Left colon (tissue), 2 donors: ENCODE measurements at places on chromosomes 3 and 15.

DNA sequence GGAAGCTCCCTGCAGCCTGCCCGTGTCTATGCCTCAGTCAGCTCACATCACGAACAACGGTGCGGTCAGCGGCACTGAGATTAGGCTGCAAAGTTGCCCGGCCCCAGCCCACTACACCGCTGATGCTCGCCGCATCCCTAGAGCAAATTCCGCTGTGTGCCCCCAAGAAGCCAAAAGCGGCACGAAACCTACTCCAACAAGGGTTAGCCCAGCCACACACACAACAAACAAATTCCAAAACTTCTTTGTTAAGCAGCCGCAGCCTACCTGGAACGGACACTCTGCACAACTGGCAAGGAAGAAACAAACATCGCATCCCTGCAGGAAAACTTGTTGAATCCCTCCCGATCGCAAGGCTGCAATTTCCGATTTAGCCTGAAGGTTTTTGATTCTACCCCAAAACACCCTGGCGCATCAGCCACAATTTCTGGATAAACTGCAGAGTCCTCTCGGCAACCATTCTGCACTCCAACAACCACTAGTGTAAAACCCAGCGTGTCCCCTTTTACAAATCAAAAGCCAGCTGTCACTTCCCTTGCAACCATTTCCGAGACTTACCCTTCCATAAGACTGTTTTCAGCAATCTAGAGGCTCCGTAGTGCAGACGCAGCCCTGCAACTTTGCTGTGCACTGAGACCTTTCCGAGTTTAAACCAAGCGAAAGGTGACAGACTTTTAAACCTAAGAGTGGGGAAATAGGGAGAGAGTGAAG is 449 bp downstream of the ROBO1 start:
- DNase-seq = no peak

- DNase-seq = no peak
Observed at GRCh38 chr3:136251511-136251910, 1.4 kb downstream of the PCCB start.

- DNase-seq = peak; percentile 84
Observed at GRCh38 chr3:30607032-30607833, 832 bp downstream of the TGFBR2 start.

GRCh38 chr3:107670986-107671385 is 148.2 kb downstream of the BBX start:
- DNase-seq = no peak

GRCh38 chr15:86916671-86917360 is 837.1 kb downstream of the AGBL1 start:
- DNase-seq = no peak

DNA sequence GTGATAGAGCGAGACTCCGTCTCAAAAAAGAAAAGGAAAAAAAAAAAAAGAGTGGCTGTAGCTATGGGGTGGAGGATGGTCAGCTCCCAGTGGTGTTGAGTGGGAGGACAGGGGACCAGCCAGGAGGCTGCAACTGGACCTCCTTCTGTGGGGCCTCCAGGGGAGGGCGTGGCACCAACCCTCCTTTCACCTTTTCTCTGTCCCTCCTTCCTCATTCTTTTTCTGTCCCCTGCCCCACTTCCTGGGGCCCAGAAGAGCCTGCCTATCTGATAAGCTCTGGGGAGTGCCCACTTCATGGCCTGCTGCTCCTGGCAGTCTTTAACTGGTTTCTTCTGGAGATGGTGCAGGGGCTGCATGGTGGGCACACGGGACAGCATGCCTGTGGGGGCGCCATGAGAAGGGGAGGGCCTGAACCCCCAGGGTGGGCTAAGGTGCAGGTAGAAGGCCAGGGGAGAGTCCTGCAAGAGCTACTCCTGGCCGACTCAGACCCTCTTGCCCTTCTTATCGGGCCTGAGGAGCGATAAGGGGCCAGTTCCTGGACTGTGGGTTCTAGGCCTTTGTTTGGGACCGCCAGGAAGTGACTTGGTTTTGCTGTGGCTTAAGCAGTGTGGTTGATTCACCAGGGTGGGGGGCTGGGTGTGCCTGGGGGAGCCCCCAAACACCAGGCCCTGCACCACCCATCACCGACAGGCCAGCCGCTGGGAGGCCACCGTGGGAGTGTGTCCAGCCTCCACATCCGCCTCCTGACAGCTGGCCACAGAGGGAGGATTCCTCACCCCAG is 49.4 kb upstream of the FLNB start:
- no peak for DNase-seq

GRCh38 chr3:140522653-140523380 is 155.0 kb upstream of the TRIM42 start:
- no peak for DNase-seq

DNA sequence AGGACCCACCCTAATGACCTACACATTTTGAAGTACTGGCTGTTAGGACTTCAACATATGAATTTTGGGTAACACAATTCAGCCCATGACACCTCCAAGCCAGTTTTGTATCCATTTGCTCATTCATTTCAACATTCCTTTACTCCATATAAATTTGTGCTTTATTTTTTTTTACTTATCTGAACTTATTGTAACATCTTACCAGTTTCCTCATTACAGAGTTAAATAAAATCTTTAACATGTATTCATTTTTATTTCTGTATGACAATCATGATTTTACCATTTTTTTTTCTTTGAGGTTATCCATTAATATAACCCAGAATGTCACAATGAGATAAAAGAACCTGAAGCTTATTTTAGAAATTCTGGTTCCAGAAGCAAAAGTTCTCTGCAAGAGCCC is 48.0 kb upstream of the ATP1B3 start:
- no peak for DNase-seq

DNA sequence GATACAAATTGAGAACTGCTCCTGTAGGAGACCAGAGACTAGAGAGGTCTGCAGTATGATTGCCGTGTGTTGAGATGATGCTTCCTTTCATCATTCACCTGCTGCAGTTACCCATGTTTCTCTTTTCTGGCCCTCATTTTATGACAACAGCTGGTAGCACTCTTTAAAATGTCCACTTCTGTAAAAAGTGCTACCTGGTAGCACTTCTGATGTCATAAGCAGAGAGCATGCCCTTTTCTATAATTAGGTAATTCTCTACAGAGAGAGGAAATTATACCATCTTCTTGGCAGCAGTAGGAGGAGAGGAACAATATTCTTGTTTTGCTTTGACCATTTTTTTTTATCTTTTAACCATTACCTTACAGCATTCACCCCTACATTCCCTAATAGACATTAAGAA is 123.8 kb downstream of the PPM1L start:
- no peak for DNase-seq

DNA sequence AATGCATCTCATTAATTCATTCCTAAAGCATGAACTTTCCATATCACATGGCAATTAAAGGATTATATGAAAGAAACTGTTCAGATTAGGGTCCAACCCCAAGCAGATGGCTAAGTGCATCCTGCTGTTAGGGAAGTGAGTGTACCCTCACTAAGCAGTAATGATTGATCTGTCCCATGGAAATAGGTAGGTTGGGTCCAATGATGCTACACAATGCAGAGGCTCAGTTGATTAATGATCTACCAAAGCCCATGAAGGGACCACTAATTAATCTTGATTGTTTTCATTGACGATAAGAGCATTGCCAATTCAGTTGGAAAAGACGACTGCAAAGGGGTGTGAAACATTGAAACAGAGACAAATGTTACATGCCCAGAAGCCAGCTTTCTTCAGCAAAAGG is 194.5 kb upstream of the LRTM1 start:
- no peak for DNase-seq

- DNase-seq = no peak
Observed at GRCh38 chr3:120907659-120908029, 361 bp upstream of the STXBP5L start.

DNA sequence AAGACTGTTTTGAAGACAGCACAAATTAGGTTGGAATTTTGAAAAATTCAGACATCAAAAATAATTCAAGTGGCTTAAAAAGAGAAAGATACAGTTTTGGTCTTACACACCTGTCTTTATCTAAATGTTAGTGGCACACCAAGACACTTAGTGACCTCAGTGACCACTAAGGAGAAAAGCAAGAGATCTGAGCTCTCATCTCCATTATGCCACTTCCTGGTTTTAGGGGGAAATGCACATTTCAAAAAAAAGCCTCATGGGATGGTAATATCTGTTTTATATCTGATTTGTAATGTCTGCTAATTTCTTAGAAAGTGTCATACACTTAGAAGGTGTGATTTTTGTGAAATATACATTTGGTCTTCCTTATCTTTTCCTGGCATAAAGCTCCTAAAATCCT is 16.4 kb downstream of the IL12A start:
- DNase-seq = no peak
